ENCODE measurements at places on chromosomes 2 and 18.

DNA sequence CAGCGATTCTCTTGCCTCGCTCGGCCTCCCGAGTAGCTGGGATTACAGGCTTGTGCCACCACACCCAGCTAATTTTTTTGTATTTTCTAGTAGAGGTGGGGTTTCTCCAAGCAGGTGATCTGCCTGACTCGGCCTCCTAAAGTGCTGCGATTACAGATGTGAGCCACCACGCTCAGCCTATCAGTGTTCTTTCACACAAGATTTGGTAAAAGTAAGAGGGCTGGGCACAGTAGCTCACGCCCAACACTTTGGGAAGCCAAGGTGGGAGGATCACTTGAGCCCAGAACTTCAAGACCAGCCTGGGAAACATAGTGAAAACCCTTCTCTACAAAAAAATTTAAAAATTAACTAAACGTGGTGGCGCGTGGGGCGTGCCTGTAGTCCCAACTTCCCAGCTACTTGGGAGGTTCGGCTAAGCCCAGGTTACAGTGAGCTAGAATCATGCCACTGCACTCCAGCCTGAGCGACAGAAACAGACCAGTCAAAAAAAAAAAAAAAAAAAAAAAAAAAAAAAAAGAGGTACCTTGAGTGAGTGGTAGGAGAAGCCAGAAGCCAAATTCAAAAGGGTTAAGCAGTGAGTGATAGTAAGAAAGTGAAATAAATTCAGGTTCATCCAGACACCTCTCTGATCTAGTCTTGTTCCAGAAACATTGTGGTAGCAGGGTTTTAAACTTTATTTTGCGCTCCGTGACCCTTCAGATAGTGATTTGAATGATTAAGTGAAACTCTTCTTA is 981 bp downstream of the MRPL53 start:
- DNase-seq: no peak

DNA sequence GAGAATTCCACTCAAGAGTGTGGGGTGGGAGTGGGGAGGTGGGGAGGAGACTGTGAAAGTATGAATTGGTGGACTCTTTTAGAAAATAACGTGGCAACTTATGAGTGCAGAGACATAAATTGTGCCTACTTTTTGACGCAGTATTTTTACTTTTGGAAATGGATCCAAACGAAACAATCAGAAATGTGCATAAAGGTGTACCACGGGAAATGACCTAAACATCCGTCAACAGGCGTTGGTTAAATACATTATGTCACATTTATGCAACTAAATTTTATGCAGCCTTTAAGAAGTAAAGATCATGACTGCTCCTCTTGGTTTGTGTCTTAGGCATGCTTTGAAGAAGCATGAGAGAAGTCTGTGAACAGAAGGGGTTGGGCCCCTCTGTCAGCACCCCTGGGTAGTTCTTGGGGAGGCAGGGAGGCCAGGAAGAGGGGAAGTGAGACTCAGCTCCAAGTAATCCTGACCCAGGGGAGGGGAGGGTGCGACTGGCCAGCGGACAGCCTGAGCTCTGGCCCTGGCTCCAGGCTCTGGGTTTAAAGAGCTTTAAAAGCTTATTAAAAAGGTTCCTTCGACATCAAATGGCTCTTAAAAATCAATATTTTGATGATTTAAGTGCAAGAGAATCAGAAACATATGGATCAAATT is 126.4 kb upstream of the HAAO start:
- DNase-seq: no peak

DNA sequence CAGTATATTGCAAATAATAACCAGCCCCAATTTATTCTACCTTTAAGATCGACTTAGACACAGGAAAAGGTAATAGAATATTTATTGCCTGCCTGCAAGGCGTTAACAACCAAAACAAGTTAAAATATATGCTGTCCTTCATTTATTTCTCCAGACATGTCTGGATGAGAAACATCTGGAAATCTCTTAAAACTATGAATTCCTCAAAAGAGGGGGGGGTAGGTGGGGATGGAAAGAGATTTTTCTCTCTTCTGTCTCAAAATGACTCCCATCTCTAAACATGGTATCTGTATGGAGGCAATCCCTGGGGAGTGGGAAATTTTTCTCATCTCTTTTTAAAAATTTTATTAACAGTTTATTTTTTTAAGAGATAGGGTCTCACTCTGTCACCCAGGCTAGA is 113.0 kb downstream of the CDH2 start:
- DNase-seq: no peak

GRCh38 chr18:56738184-56738583 is 87.0 kb downstream of the WDR7 start:
- DNase-seq: no peak

DNA sequence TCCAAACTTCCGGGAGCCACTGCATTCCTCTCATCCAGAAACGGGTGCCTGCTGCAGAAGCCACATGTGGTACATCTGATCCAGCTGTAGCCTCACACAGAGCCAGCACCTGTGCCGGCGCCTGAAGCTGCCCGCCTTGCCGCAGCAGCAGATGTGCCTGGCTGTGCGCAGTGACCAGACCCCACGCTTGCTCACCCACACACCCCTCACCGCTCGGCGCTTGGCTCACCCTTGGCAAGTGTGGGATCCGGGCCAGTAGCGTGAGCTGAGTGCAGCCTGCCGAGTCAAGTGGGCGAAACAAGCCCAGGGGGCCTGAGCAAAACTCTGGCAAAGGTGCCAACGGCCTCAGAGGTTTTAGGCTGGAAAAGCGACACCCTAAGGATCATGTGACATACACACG is 220.1 kb upstream of the TMEFF2 start:
- DNase-seq: no peak

- no peak for DNase-seq
Measured at GRCh38 chr2:78251708-78252107, 729.5 kb upstream of the LRRTM4 start.

DNA sequence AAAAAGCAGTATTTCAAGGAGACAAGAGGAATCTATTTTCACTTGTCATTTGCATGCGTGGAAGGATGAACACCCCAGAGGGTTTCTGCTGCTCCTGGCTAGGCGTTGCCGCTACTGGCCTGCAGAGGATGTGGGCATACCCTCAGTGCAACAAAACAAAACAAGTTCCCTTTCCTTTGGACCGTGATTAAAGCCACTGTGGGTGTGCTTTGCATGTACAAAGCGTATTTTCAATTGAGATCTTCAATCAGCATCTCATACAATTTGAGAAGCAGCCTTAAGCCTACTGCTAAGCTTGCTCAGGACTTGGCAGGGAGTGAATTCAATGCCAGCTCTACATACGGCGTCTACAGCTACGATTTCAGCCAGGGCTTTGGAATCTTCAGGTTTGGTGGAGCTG is 298.4 kb downstream of the LPIN1 start:
- DNase-seq: no peak

DNA sequence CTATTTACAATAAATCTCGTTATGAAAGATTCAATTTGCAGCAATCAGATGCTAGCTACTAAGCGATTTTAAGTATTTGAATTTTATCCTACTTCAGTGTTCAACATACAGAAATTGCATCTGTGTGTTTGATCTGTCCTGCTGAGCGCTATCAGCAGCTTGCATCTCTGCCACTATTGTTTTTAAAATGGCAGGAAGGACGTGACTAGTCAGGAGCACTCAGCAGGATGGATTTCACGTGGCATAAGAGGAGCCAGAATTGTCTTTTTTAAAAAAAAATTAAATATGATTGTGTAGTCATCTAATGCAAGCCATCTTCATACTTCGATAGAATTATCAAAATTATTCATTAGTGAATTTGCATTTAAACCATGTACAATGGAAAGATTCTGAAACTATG is 2.8 kb upstream of the KLHL14 start:
- DNase-seq: no peak

DNA sequence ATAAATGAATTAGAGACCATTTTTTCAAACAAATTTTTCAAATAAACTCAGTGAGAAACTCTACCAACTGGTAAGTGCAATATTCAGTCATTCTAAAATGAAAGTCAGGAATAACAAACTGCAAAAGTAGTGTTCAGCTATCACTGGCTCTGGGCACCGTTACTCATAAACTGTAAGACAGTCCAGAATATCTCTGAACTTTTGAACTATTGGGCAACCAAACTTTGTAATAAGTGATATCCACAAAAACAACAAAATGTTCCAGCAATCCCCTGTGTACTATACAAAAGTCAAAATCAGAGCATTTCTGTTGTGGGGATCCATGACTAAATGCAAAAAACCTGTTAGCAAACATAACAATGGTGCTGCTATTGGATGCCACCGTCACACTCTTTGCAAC is 56.3 kb downstream of the SLC25A12 start:
- DNase-seq: no peak

GRCh38 chr18:11391661-11392060 is 217.7 kb upstream of the SLC35G4 start:
- DNase-seq: peak; percentile 67
